ENCODE measurements at places on chromosomes 7 and 10.

GRCh38 chr10:13118784-13119410 is 18.9 kb downstream of the OPTN start:
- DNase-seq = no peak

- DNase-seq = peak; percentile 90
Measured at GRCh38 chr10:68647672-68648341, 73.2 kb upstream of the CCAR1 start.

DNA sequence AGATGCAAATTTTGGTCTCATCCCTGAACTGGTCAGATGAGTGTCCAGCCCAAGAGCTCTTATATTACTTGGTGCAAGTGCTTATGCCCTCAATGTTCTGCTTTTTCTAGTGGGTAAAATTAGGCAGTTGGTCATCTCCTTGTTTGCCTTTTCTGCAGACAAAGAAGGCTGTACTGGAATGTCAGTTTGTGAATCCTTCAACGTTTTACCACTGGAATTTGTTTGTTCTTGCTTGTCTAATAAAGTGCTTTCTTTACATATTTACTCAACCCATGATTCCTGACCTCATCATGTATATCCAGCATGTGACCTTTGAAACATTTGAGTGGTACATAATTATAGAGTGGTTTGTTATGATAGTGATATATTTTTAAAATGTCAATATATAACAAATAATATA is 232.2 kb upstream of the TEX47 start:
- no peak for DNase-seq

DNA sequence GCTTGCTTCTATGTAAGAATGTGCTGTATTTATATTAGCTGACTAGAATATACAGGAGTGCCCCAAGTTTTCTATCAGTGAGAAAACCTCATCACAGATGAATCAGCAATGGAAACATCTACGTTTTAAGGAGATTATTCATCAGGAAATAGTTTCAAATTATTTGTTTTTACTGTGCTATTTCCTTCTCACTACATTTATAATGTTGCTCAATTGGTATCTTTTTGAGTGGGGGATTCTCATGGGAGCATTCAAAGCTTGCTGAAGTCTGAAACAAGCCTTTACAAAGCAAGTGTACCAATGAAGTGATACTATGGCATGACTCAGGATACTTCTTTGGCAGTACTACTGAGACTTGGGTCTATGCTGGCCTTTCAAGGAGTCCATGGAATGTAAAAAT is 191.1 kb upstream of the SLC26A5 start:
- DNase-seq = peak; percentile 88

DNA sequence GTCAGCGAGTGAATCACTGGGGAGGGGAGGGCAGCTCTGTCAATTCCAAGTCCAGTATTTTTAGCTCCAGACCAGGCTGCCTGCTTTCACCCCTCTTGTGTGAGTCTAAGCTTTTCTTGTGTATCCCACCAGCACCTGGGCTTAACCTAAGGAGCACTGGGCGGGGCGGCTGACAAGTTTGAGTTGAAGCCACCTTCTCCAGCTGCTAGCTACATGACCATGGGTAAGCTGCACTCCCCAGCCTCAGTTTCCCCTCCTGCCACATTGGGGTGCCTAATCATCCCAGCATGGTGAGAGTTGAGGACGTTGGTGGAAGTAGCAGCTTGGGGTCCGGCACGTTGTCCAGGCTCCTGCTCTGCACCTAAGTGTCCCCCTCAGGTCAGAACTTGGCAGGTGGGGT is 89.8 kb upstream of the PCBD1 start:
- no peak for DNase-seq

GRCh38 chr10:73854310-73854709 is 20.0 kb downstream of the CAMK2G start:
- no peak for DNase-seq

- DNase-seq = peak; percentile 62
Measured at GRCh38 chr10:788796-789748, 99.6 kb upstream of the DIP2C start.

DNA sequence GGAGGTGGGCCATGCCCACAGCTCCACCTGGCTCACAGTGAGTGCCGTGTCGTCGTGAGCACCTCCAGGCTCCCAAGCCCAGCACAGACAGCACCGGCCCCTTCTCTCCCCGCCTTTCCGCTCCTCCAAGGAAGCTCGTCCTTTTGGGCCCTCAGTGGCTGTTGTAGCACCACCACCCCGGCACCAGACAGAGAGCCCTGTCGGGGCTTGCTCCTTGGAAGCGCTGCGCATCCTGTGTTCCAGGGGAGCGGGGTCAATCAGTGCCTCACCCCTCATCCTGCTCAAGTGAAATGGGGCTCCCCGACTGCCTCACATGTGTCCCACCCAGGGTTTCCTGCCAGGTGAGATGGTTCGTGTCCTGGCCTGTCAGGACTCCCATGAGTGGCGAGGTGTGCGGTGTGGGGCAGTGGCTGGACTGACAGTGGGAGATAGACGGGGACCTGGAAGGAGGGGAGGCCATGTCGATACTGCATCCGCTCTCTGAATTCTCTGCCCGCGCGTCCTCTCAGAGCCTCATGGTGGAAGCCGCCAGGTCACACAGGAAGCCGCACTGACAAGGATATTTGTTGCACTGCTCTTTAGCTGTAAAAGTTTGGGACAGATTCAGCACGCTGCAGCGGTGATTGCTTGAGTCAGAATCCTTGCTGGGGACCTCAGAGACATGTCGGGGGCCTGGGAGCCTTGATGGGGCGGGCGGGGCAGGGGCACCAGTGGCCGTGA is 107.1 kb downstream of the INPP5A start:
- no peak for DNase-seq

Measured in AG10803 (cell line).